ENCODE measurements at places on chromosomes 5 and 9.

DNA sequence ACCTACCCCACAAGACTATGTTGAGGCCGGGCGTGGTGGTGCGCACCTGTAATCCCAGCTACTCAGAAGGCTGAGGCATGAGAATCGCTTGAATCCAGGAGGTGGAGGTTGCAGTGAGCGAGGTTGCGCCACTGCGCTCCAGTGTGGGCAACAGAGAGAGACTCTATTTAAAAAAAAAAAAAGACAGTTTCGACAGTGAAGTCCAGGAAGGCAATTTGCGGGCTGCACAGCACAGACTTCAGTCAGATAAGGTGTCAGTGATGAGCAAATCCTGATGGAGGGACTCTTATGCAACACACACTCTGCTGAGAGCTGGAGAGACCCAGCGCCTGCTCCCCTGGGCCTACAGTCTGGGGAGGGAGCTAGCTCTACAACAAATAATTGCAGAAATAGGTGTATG lies 14.2 kb downstream of the CCNJL start:
- no peak for DNase-seq

DNA sequence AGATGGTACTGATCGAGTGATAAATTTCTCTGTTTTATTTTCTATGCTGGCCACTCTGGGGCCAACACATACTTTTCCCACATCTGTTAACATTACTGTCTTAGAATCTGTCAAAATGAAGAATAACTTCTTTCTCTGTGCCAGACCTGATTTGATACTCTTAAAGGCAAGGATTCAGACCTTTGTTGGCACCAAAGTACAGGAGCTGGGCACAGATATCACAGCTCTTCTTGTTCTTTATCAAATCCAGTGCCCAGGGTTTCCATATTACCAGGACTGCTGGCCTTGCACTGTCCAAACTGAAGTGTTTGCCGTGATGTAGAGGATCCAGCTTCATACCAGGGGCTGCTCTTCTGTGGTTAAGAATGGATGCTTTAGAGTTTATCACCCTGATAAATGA lies 20.9 kb downstream of the ZNF474 start:
- DNase-seq: no peak

- no peak for DNase-seq
Observed at GRCh38 chr9:120736881-120737280, 22.6 kb upstream of the MEGF9 start.

DNA sequence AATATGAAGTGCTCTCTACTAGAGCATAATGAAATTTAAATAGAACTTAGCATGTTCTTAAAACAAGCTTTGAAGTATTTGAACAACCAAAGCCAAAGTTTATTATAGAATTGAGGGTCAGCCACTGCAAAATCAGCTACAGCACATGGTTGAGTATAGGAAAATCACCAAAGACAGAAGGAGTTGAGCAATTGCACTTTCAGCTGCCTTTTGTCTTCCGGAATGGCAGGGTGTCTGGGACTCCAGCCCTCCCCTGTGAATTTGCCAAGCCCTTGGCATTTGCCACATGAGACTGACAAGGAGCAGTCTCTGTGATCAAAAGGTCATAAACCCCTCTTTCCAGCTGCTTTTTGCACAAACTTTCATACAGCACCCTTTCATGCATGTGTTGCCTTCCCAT lies 8.5 kb upstream of the LURAP1L start:
- no peak for DNase-seq

DNA sequence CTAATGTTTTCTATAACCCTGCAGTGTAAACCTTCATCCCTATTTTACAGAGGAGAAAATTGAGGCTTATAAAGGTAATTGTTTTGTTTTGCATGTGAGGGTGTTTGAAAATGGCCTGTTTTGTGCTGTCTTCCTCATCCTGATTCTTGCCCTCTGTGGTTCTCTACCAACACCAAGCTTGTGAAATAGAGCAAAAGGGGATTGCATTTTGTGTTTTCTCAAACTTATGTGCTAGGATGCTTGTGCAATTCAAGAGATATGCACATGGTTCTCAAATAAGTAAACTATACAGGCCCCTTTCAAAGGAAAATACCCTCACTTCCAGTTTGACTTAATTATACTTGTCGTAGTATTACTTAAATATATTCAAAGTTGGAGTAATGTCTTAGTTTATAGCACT lies 17.2 kb downstream of the PAM start:
- DNase-seq: no peak

GRCh38 chr5:90191352-90192045 lies 218.1 kb downstream of the CETN3 start:
- no peak for DNase-seq

GRCh38 chr5:179698935-179699615 lies at the start of gene CANX:
Gene CANX, plus strand, starts transcription at chr5:179698967. Its CDS starts 6,715 bp downstream, at chr5:179705682.
- DNase-seq: no peak

GRCh38 chr5:32865475-32865874 lies 154.4 kb downstream of the NPR3 start:
- no peak for DNase-seq

- no peak for DNase-seq
Observed at GRCh38 chr5:112917453-112917995, 4.5 kb downstream of the REEP5 start.

- no peak for DNase-seq
Observed at GRCh38 chr5:31492869-31493268, 39.0 kb downstream of the DROSHA start.

- DNase-seq: no peak
Observed at GRCh38 chr5:135028791-135029476, 5.1 kb downstream of the PITX1 start.

GRCh38 chr9:93635186-93636107 lies 59.1 kb downstream of the PHF2 start:
- DNase-seq: no peak

DNA sequence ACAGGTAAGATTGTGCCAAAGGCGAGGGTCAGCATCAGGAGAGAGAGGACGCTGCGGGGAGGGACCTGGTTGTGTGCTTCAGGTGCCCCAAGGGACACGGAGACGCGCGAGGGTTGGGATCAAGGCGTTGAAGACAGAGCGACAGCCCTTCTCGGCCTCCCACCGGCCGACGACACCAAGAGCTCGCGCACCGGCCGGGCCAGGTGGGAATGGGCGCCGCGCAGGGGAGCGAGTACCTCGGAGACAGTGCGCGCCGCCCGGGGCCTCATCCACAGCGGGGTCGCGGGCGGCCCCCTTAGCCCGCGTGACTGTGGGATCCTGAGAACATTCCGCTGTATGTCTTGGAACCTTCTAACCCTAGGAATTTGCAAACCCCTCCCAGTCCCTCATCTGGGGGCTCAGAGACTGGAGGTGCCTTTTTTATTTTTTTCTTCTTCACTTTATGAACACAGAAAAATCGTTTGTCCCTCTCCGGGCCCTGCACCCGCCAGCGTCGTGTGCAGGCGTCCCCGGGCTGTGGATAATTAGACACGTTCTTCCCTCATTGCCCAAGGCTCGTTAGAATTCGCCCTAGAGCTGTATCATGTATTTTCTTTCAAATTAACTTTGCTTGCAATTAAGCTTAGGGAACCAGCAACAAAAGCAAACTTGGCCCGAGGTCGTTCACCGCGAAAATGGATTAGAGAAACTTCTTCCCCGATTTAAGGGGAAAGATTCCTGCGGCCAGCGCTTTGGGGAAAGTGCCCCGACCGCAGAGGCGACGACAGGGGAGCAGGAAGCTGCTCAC lies 4.8 kb downstream of the FOXE1 start:
- no peak for DNase-seq

GRCh38 chr5:135248801-135249231 lies 150.2 kb downstream of the MACROH2A1 start:
- DNase-seq: no peak

DNA sequence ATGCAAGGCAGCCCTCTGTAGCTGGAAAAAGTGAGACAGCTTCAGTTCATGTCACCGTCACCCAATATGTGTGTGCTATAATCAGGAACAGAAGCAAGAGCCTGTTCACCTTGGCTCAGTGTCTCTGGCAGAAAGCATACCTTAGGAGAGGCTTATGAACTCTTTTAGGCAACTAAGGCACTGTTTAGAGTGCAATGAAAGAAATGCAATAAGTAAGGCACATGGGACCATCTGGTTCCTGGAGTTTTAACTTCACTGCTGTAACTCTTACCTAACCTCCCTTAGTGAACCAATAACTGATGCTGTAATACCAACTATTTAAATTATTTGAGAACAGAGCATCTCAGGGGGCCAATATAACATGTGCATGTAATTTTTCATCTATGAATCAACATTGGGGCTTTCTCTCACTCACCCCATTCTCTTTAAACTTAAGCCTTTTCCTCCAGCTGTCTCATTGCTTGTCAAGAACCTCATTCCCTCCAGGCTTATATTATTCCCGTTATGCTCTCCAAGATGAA lies 32.4 kb downstream of the C9 start:
- no peak for DNase-seq

GRCh38 chr5:77400645-77401044 lies 91.5 kb downstream of the WDR41 start:
- no peak for DNase-seq

DNA sequence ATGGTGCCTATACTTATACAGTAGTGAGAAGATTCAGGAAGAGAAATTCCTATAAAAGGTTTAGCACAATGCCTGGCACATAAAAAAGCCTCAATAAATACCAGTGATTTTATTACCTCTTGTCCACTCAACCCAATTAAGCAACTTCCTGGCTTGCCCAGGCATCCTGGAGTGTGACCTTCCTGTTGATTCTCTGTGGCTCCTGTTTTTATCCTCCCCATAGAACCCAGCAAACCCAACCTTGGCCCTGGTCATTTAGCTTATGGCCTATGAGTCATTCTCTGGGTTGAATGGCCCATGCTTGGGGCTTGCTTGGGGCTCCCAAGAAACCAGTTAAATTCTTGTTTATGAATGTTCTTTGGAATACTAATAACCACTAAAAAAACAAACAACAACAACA lies 21.4 kb upstream of the SPARC start:
- no peak for DNase-seq

DNA sequence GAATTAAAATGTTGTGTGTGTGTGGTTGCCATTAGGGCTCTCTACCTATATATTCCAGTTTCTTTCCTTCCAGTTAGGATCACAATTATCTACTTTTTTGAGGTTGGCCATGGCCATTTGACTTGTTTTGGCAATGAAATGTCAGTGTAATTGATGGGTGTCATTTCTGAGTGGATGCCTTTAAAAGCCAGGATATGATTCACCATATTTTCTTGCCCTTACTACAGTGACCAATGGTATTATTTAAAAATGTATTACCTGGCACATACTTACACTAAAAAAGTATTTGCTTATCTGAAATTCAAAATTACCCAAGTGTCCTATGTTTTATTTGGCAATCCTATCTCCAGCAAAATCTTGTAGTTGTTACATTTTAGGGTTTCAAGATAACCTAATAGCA lies 258.7 kb upstream of the ACTBL2 start:
- DNase-seq: no peak

- no peak for DNase-seq
Observed at GRCh38 chr5:36949593-36949992, 73.0 kb downstream of the NIPBL start.

DNA sequence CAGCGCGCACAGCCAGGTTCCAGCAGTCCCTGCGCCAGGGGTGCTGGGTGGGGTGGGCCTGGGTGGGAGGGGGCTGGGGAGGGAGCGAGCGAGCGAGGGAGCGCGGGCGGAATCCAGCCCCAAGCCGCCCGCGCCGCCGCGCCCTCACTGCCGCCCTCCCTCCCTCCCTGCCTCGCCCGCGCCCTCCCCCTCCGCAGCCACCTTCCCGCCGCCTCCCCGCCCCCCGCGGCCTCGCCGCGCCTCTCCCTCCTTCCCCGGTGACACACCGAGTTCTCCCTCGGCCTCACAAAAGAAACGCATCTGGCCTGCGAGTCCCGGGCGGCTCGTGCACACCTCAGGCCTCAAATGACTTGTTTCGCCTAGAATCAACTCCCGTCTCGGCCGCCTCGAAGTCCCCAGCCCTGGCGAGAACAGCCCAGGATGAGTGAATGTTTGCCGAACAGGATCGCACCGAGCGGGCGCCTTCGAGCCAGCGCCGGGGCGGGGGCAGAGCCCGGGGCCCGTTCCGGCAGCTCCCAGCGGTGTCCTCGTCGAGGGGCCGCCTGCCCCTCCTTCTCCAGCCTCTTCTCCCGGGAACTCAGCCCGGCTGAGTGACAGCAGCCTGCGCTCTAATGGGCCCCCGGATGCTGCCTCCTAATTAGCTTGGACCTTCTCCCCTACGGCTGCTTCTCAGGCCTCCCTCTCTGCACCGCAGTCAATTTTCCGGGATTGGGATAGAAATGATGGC lies 371 bp upstream of the PITX1 start:
- DNase-seq: no peak

DNA sequence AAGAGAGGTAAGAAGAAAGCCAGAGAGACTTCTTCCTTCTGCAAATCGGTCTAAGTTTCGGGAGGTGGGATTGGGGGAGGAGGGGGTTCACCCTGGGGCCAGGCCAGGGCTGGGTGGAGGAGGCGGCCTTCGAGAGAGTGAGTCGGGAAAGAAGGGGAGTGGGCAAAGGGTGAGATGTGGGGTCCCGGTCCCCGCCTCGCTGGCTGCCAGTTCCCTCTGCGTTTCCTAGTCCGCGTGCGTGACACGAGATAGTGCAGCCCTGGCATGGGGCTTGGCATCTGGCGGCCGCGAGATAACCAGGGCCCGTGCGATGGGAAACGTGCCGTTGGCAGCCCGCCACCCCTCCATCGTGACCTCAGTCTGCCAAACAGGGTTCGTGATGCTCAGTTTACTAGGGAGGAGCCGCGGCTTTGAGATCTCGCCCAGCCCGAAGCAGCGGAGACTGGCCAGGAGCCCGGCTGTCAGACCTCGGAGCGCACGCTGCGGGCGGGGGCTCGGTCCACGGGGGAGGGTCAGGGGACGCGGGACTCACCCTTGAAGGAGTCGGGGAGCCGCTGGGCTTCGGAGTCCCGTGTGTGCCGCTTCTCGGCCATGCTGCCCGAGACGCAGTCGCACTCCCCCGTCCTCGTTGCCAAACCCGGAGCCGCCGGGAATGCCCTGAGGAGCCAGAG lies at the start of gene STOM:
Gene STOM, minus strand, starts transcription at position 656 of the 671 bp plus-strand sequence. Its CDS starts 63 bp downstream, at position 593.
- peak; percentile 45 for DNase-seq

DNA sequence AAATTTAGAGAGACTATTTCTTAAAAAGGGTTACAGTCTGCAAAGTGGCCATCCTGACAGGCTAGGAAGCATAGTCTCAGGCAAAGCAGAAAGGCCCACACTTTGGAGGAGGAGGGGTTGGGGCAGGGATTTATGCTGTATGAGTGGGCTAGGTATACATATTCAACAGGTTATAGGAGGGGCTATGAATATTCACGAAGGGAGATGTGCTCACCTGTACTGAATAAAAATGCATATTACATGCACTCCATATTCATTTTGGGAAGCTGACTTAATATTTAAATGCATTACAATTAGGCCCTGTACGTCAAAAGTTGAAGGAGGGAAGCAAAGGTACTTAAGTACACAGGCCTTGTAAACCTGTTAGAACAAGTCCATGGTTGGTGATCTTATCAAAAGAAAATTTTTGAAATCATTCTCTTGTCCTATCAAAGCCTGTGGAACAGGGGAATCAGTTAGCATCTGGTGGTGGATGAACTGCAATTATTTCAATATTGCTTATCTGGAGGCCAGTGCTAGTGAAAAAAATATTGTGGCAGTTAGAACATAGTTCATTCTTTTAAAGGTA lies 1.6 kb downstream of the CENPP start:
- no peak for DNase-seq

DNA sequence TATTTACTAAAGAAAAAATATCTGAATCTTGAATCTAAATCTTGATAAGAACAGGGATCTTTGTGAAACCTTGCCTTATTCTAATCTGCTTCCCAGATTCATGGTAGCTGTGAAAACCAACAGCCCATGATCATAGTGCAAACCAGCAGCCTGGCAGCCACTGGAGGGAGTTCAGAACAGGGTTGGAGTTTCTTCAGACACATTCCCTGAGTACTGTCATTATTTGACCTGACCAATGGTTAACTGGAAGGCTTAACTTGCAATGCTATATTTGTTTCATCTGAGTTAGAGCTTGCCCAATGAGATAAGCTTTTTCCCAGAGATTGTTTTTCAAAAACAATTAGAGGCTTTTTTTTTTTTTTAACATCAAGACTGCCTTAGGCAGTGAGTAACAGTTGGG lies 47.8 kb downstream of the LOX start:
- DNase-seq: no peak

Measured in COLO829 (cell line).